HEK293T (cell line): ENCODE measurements at places on chromosomes 11 and 22.

DNA sequence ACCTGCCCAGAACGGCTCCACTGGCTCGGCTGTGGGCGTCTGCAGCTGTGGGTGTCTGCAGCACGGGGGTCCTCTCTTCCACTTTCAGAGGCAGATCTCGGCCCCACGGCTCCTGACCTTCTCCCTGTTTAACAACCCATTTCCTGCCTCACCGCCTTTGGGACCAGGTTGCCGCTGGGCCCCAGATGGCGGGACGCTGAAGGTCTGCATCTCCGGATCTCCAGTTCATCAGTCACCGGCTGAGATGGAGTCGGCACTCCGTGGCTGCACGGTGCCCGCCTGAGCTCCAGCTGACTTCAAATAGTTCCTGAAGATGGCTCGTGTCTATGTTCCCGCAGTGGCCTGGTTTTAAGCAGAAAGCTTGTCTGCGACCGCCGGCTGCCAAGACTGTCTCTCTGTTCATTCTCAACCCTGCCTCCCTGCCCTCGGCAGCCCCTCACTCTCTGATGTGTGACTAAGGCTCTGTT, 475.9 kb downstream of the BRD1 start:
- no peak for DNase-seq

DNA sequence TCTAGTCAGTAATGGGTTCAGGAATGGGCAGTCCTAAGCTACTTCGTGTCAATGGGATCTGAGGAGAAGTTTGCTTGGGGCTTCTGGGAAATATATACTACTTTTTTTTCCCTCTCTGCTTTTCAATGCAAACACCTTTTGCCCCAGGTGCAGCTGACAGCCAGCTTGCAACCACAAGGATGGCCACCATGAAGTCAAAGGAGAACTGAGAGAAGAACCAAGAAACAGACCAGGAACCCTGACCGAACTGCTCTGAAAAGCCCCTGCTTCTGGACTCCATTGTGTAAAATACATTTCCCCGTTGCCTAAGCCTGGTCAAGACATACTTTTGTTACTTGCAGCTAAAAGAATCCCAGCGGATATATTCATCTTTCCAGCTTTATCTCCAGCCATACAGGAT, 20.1 kb upstream of the CD44 start:
- DNase-seq: no peak

DNA sequence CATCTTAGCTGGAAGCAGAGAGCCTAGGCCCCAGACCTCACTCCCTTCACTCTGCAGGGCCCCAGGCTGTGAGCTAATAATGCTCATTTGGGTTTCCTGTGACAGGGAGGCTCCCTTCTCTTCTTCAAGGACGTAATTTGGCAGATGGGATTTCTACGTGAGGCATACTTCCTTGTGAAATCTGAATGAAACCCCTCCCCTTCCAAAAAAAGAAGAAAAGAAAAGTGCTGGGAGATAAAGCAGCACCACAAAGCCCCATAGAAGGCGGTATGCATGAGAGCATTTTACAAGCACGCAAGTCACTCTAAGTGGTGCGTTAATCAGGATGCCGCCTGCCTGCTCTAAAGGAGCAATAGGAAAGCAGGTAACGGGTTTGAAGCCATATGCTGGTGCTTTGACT, 5.7 kb downstream of the P2RX3 start:
- DNase-seq: no peak

DNA sequence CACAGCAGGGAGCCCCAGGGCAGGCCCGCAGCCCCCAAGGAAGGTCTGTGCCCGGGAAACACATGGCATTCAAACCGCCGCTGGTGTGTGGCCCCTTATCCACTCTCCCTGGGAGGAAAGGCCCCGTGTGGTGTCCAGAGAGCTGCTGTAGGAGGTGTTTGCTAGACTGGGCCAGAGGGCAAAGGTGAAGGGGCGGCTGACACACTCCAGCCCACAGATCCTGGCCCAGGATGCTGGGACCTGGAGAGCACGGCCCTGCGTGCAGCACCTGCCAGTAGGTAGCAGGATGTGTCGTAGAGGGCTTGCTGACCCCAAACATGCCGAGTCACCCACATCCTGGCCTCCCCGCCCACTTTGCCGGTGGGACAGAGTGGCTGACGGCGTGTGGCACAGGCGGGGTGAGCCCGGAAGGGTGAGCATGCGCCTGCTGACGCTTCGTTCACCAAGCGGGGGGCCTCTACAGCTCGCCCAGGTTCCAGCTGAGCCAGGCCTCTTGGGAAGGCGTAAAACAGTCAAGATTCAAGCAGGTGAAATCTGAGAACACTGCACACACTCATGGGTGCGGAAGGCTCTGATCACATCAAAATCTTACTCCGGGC, 11.0 kb downstream of the OSBPL5 start:
- no peak for DNase-seq

DNA sequence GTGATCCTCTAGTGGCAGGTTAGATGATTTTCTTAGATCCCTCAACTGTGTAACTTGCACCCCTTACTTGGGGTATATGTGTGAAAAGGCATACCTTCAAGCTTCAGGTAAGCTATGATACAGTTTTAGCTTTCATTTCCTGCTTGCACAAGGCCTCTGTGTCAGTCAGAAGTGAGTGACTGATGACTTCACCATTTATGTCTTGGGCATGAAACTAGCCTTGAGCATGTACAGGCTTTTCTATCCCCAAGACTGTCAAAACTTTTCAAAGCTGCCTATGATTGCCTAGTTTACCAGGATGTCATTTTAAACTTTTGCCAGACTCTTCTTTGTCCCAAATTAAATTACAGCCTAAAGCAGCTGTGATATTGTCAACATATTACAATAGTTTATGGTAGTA, 286.1 kb upstream of the CNTN5 start:
- no peak for DNase-seq

- no peak for DNase-seq
Observed at GRCh38 chr11:96151501-96151900, 191.5 kb downstream of the MAML2 start.

- DNase-seq: no peak
Observed at GRCh38 chr11:95671768-95672167, 117.8 kb downstream of the FAM76B start.

- DNase-seq: no peak
Observed at GRCh38 chr11:40732132-40732531, 727.3 kb downstream of the LRRC4C start.

DNA sequence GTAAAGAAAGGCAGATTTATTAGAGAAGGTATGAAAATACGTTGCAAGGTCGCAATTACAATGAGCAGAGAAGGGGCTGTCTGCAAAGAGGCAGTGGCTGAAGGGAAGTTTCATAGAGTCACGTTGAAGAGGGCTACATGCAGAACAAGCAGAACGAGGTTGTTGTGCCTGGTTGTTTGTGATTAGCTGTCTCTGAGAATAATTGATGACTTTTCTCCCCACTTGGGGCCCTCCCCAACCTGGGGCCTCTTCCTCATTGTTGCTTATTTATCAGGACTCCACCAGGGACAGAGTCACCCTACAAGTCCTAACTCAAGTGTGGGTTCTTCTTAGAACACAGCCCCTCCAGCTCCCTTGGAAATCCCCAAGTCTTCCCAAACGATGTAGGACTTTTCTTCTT, 29.1 kb downstream of the CSF2RB start:
- DNase-seq: no peak
